ENCODE measurements at places on chromosomes 4 and X.

- no peak for DNase-seq
Measured at GRCh38 chr4:56648824-56649151, 32.3 kb downstream of the HOPX start.

- DNase-seq = no peak
Measured at GRCh38 chr4:63620271-63620670, 789.0 kb downstream of the TECRL start.

- DNase-seq = no peak
Measured at GRCh38 chr4:56464581-56464980, 2.8 kb upstream of the SRP72 start.

DNA sequence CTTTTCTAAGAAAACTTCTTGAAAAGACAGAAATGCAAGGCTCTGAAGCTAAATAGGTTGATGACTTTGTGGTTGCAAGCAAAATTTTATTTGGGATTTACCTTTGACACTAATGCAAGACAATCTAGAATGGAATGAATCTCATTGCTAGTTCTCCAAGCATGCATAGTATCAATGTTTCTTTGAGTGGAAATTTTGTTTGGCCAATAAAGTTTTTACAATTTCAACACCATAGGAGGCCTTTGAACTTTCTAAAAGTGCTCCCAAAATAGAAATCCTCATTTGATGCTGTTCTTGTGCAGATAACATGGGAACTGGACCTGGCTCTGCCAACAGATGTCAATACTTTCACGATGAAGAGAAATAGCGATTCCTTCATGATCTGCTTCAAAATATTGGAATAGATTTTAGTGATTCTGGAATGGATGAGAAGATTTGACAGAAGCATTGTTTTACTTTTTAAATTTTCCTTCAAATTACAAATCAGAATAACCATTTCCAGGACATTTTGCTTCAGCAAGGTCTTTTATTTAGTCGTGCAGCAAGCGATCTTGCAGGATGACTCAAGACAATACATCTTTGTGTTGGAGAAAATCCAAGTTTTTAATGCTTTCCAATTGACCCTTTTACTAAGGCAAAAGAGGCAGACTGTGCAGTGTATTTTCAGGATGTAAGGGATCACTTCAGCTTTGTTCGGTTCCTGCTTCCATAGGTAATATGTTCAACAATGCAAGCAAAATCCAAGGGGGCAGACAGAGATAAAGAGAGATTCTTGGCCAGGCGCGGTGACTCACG lies 51.7 kb upstream of the OTUD4 start:
- no peak for DNase-seq

DNA sequence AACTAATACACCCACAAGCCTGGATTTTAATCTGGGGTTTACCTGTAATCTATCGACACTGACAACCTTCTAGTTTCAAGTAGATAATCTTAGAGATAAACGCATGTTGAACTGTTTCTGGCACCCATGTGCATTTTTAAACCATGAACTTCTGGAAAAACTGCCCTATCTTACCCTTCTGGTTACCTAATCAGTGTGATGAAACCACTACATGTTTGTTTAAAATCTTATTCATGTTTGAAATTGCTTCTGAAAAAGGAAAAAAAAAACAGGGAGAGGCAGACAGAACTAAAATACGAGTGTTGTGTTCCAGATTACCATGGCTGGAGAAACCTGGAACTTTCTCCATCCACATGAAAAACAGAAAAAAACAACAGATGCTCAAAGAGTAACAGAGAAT lies 139.3 kb downstream of the MID1IP1 start:
- no peak for DNase-seq

- DNase-seq = no peak
Measured at GRCh38 chrX:131607792-131608369, 64.0 kb downstream of the OR13H1 start.

All from stimulated activated CD8-positive, alpha-beta memory T cell treated with anti-CD3 and anti-CD28 coated beads, Interleukin-4, amount 100 ng/mL, for 1 hour (primary cell).